Ovary (tissue), 10 donors: ENCODE measurements at places on chromosomes 7 and 10.

DNA sequence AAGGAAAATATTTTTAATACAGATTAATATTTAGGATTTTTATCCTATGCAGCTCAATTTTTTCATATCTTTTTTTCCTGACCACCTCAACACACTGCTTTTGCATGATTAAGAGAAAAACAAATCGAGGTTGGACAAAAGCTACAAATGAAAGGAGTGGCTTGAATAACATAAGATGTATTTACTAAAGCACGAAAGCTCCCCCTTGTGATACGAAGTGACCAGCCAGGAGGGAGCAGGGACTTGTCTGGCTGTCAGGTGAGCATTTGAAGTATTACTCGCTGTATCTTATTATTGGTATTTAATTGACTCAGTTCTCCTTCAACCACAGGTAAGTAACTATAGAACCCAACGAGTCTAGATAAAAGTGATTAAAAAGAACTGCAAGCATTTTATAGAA lies 265.2 kb upstream of the PHF14 start:
- DNase-seq: no peak

DNA sequence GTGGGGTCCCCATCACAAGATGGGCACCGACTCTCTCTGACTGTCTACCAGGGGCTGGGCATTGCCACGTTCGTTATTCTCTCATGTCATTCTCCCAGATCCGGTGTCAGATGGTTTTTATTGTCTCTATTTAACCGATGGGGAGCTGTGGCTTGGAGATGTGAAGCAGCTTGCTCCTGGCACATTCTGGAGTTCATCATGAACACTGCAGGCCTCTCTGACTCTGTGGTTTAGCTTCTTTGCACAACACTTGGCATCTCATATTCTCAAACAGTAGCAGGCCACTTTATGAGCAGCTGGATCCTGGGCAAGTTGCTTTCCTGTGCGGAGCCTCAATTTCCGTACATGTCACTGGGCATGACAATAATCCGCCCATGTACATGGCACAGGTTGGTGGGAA lies 119.9 kb downstream of the LRRC18 start:
- no peak for DNase-seq

DNA sequence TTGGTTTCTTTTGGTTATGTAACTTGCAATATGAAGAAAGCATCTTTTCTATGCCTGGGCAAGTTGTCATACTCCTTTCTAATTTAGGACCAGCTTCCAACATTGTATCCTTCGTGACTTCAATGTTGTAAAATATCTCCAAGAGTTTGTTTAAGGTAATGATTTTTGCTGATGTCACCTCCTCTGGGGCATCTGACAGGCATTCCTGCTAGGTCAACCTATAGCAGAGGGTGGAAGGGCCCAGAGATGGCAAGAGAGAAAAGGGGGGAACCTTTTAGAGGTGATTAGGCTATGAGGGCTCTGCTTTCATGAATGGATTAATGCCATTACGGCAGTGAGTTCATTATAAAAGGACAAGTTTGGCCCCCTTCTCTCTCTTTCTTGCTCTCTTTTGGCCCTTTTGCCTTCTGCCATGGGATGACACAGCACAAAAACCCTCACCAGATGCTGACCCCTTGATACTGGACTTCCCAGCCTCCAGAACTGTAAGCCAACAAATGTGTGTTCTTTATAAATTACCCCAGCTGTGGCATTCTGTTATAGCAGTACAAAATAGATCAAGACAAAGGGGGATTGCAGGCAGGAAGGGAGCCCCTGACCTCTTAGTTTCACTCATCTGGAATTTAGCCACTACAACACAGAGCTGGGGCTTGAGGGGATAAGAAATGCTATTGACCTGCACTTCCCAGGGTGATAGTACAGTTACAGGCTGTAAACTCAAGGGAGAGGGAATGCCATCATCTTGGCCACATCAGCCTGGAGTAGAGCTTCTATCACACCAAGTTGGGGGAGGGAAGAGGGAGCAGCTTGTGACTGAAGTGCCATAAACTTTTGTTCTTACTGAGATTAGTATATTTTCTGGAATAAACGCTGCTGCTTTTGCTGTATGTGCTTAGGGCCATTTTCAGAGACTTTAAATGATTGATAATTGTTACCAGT lies 195.9 kb downstream of the CFTR start:
- no peak for DNase-seq

GRCh38 chr10:63164166-63164623 lies 31.1 kb downstream of the NRBF2 start:
- DNase-seq: no peak

DNA sequence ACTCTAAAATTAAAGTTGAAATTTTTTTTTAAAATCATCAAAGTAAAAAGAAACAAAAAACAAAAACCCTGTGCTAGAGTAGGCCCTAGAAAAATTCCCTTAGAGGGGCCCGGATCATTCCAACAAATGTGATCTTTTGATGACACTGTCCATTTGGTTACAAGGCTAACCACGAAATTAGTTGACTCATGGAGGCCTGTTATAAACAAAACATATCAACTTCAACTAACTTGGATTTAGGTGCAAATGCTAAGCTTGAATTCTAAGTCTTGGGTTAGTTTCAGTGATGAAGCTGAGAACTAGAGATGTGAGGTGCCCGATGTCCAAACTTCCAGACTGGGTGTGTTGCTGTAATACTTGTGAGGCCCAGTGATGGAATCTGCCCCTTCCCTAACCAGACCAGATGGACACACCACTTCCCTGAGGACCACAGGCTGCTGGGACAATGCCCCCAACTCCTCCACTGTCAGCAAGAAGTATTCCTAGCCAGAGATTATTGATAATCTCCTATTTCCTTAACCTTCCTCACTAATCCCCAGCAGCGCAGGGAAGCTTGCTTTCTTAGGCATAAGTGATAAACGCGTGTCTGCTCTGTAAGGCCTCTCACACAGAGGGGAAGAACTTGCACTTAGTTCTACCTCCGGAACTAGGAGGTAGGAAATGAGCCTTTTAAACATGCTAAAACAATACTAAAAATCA lies 108.7 kb downstream of the RAPGEF5 start:
- no peak for DNase-seq
